Amniotic stem cell (primary cell): ENCODE measurements at places on chromosomes 6 and 20.
A peak's percentile ranks its signal among the peaks of the same experiment; 100 is the strongest.

DNA sequence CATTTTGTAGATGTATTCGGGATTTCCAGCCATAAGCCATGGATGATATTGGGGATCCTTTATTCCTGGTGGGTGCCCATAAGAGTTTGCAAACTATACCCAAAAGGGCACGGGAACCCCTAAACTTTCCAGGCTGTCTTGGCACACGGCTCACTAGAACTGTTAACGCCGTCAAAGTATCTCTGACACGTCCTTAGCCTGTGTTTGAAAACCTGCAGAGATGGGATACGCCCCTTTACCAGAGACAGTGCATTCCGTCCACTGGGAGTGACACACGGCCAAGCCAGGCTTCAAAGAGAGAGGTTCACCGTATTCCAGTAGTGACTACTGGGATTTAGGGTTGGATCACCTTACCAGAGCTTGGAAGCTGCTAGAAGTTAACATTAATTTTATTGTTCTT lies 95.0 kb downstream of the THBS2 start:
- no peak for DNase-seq

DNA sequence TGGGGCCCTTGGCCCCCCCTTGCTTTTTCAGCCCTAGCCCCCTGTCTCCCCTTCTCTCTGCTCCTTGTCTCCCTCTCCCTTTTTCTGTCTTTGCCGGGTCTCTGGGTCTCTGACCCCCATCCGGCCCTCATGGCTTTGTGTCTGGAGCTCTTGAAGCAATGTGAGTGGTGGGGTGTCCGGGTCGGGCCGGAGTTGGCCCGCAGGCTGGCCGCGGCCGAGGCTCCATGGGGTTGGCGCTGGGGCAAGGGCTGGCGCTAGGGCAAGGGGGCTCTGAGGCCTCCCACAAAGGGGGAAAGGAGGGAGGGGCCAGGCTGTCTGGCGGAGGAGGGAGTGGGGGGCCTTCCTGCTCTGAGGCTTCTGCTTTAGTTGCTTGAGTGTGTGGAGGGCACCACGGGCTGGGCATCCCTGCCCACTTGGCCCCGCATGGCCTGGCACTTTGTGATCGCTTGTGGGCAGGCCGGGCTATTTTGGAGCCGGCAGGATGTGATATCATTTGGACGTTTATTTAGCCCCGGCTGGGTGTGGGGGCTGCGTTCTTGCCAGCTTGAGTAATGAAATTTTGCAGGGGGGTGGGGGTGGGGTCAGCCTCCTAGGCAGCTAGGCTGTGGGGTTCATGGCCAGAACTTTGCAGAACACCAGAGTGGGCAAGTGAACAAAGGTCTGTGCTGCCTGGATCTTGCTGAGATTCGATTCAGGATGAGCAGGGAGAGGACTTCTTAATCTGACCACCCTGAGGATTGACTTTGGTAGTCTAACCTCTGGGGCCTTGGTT lies 78.7 kb upstream of the MYL9 start:
- DNase-seq: no peak

DNA sequence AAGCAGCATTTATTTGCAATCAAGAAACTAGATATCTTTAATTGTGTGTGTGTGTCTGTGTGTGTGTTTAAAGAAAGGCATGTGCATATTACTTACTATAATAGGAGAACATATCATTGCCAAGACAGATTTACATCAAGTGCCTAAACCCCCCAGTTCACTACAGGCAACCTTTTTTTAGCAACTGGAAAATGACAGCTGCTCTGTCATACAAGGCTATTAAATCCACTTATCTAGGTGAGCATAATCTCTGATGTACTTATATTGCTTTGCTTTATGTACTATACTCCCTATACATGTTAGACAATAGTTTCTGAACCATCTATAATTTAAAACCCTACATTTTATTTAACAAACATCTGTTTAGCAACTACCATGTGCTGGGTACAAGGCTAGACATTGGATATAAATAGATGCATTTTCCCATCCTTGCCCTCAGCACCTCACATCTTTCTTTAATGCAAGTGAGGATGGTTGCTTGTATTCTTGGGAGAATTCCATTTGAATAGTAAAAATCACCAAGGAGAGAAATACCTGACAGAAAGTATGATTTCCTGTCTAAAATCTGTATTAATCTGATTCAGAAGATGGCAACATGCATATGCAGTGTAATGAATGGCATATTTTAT lies 398.3 kb downstream of the LAMA2 start:
- DNase-seq: no peak

GRCh38 chr6:133404151-133404550 lies 163.0 kb downstream of the EYA4 start:
- DNase-seq: no peak

DNA sequence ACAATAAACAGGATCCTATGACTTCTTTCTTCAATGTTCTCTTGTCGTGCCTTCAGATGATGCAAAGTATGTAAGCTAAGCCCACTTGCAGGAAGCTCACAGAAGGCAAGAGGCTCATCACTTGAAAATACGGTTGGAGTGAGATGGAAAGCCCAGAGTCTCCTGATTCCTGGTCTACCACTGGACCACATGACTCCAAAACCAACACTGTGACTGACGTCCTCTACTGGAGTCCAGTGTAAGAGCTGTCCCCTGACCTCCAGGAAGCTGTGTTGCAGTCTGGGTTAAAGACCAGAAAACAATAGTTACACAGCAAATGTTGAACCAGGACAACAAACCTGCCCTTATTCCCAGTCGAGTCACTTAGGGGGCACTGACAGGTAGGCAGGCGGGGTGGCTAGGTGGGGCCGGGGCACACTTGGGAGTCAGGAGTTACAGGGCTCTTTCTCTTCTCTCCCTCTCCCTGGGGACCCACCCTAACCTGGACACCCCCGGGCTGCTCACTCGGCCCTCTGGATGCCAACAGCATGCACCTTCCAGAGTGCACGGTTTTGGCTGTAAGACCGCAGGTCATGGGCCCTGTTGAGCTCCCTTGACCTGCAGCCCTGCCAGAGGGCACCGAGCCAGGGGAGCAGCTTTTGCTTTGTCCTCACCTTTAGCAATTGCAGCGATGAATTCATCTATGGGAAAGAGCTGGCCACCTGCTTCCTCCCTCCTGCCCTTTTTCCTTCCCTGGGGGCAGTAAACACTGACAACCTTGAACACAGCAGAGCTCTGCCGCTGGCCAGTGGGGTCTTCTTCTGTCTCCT lies 7.4 kb downstream of the PCK1 start:
- DNase-seq: no peak

- peak; percentile 76 for DNase-seq
Measured at GRCh38 chr6:116369964-116370759, 585 bp upstream of the DSE start.

DNA sequence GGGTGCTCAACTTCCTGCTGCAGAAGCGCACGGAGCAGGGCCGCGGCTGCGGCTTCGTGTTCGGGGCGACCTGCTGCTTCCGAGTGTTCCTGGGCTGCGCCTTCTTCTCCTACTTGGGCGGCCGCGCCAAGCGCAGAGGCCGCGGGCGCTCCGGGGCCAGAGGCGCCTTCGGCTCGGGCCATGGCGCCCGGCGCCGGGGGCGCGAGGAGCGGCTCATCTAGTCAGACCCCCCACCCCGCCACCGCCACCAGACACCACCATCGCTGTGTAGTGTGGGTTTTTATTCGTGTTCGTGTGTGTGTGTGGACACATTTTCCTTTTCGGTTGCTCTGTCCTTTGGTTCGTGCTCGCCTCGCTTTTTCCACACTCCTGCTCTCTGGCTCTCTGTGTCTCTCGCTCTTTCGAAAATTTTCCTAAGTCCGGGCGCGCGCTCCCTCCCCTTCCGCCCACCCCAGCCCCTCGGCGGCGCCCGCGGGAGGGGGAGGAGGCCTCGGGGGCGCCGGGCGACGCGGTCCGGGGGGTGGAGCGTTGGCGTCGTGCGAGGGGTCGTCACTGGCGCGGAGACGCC lies 38.1 kb downstream of the GNAS start:
- DNase-seq: peak; percentile 53

DNA sequence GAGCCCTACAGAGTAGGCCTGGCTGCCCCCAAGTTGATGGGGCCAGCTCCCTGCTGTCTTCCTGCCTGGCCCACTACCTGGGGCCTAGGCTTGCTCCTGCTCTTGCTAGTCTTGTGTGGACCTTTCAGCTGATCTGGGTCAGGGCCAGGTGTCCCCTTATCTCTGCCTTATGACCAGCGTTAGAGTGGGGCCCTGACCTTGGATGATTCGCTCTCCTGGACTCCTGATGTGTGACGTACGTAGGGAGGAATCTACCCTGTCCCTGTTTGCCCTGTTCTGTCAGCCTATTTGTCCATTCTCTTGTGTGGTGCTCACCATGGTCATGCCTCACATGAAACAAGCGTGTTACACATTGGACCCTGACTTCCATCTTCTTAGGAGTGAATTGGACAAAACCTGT lies 571.8 kb downstream of the QKI start:
- no peak for DNase-seq

GRCh38 chr6:108735310-108736001 lies 112.8 kb upstream of the ARMC2 start:
- no peak for DNase-seq

GRCh38 chr20:36825385-36826104 lies 50.4 kb upstream of the TLDC2 start:
- DNase-seq: no peak

DNA sequence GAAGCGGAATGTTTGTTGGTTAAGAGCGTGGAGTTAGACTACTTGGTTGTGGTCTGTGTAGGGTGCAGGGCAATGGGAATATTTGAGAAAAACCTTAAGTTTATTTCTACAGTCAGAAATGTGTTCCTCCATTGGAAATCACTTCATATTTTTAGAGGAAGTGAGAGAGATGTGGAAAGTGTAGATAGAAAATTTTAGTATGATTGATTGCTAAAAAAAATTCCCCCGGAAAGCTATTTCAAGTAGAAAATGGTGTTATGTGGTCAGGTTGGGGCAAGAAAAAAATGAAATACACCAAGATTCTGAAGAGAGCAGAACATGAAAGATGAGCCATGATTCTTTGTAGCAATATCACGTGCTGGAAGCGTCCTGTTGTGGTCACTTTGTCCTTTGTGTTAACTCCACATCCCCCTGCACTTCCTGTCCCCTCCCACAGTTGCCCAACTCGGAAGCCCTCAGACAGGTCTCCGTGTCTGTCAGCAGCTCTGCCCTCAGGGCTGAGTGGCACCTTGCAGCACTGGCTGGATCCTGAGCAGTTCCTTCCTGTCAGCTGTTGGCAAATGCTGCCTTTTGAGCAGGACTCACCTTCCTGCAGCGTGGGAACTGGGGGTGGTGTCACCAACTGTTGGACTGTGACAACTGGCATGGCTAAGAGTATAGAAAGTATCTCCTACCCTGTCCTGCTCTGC lies 137.5 kb upstream of the SLC24A3 start:
- no peak for DNase-seq

DNA sequence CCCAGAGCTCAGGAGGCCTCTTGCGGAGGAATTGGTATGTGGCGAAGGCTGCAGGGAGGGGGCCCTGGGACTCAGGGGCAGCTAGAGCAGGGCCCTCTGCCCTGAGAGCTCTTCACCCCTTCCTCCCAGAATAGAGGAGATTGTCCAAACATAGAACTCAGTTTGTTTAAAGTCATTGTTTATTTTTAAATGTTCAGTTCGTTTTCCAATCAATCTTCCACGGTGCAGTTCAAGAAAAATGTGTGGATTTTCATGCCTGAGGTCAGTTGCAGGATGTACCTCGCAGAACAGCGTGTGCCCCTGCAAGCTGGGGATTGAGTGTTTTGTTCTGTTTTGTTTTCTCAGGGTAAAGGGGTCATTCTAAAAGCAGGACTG lies 37.2 kb downstream of the MGME1 start:
- DNase-seq: no peak

DNA sequence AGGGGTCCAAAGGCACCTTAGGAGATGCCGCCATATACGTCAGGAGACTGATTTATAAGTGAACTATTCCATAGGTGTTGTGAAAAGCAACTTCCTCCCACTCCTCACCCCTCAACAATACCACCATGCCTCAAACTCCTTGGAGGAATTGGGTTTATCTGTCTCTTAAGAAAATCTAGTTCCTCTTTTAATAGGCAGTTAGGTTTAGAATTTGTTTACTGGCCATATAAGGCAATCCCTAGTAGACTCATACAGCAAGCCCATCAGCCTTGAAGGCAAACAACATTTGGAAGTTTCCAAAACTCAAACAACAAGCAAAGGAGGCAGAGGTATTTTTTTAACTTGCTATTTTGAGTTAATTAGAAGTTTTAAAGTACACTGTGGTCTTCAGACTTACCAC lies 66.1 kb downstream of the PRND start:
- no peak for DNase-seq

- no peak for DNase-seq
Measured at GRCh38 chr6:110656492-110656891, 158.8 kb downstream of the CDK19 start.

DNA sequence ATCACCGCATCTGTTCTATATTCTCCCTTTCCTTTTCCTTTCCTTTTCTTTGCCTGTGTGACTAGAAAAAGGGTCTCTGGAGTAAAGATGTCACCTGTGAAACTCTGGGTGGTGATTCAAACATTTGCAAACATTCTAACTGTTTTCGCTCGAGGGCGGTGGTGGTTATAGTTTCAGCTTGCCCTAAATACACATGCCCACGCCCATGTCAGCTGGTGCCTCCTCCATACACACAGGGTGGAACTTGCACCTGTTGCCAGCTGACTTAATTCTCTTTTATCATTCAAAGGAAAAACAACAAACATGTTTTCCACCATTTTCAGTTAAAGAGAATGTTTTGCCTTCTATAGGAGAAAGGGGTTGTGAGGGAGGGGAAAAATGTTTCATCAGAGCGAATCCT lies 381.9 kb upstream of the ARID1B start:
- no peak for DNase-seq

DNA sequence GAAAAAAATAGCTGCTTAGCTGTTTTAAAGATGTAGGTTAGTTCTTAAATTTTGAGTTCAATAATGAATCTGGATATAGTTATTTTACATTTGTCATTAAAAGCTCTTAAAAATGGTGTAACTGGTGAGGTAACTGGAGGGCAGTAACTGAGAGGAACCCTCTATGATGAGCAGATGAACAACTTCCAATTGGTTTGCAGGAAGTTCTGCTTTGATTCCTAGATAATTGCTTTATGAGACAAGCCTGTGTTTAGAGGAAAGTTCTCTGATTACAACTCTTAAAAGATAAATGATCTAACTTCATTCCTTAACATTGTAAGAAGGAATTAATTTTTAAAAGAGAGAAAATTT lies 8.5 kb downstream of the MYLIP start:
- no peak for DNase-seq

DNA sequence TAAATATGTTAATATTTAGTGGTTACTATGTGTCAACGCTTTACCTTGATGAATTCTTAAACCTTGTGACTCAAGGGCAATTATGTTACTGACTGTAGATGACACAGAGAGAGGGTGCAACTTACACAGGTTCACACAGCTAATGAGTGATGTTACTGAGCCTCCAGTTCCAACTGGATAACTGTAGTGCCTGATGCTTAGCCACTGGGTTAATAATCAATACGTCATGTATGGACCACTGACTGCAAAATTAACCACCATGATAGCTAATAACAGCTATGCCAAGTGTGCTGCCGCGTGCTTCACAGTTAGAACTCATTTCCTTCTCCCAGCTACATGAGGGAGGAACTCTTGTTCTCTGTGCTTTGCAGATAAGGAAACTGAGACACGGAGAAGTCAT lies 45.4 kb downstream of the SIRPA start:
- DNase-seq: no peak

DNA sequence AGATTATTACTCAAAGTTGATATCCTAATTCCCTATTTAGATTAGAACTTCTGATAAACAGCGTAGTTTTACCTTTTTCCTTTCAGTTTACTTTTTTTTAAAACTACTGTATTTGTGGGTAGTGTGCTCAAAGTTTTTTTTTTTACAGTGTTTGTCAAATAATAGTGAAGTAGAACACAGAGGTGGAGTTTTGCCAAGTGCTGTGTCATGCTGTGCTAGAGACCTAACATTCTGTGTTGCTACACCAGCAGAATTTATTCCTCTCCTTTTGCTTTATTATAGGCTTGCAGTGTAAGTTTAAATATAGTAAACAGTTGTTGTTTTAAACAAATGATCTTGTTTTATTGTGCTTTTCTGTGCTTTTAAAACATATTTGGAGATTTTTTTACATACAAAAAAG lies 125.4 kb downstream of the HIVEP1 start:
- DNase-seq: no peak
